IMR-90 (cell line): ENCODE measurements at places on chromosomes 5 and 9.

- DNase-seq, result no peak
Measured at GRCh38 chr5:66363097-66363496, 219.0 kb downstream of the SREK1 start.

DNA sequence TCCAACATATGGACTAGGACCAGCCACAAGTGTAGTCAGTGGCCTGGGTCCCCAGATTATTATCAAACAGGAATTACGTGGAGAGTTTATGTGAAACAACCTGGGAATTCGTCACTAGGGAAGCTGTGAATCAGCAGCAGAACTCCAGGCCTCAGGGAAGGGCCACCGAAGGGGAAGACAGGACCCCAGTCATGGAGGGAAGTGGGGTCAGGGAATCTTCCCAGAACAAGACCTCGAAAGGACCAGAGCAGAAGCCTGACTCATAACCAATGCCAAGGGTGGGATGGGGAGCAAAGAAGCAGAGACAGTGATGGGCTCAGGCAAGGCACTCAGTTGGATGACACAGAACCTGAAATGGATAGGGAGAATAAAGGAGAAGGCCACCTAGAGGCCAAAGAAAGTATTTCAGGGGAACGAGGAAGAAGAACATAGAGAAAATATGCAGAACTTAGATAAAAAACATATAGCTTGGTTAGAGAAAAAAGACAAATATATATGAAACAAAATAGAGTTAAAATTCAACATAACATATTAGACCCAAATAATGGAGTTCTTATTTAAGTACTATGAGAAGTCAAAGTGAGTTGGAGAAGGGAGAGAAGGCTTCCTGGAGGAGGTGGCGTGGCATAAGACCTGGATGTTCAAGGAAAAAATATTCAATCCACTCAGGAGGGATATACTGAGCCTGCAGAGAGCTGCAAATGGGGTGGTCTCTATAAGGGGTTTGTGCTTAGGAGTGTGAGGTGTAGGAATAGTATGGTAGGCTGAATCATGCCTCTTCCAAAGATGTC is 66.7 kb upstream of the CAST start:
- no peak for DNase-seq

GRCh38 chr5:151317871-151318270 is 14.3 kb upstream of the SLC36A3 start:
- no peak for DNase-seq

DNA sequence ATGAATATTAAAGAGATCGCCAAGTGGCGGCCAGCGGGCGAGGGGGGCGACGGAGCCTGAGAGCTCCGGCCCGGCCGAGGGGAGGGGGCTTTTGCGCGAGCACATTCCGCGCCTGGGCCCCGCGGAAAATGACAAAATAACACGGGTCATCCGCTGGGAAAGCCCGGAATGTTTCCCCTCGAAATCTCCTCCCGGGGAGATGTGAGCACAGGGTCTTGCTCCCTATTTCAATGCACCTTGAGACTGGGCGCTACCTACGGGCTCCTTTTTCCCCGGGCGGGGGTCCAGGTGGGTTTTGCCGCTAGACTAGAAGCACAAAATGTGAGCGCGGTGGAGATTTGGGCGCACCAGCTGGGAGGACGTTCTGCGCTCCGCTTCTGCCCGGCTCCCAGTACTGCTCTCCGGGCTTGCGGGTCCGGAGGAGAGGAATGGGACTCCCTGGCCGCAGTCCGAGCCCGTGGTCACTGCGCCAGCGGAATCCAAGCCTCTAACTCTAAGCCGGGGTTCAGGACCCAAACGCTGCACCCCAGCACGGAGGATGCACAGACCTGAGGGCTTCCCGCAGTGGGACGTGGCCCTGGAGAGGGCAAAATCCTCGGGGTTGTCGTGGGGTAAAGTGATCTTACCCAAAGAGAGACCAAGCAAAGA is 2.8 kb upstream of the PRDM12 start:
- no peak for DNase-seq

DNA sequence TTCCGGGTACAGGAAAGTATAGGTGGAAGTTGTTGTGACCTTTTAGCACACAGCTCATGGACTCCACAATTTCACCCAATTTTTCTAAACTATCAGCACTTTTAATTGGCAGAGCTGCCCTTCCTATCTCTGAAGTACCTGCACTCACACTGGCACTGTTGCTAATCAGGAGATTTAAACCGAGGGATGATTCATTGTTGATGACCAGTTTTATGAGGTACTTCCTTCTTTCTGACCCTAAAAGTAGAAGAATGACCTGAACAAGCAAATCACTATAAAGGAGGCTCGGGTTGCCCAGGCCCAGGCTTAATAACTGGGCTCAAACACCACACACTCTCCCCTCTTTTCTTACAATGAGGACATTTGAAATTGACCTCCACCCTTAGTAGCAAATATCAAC is 105.9 kb downstream of the KCNN2 start:
- peak; percentile 17 for DNase-seq

DNA sequence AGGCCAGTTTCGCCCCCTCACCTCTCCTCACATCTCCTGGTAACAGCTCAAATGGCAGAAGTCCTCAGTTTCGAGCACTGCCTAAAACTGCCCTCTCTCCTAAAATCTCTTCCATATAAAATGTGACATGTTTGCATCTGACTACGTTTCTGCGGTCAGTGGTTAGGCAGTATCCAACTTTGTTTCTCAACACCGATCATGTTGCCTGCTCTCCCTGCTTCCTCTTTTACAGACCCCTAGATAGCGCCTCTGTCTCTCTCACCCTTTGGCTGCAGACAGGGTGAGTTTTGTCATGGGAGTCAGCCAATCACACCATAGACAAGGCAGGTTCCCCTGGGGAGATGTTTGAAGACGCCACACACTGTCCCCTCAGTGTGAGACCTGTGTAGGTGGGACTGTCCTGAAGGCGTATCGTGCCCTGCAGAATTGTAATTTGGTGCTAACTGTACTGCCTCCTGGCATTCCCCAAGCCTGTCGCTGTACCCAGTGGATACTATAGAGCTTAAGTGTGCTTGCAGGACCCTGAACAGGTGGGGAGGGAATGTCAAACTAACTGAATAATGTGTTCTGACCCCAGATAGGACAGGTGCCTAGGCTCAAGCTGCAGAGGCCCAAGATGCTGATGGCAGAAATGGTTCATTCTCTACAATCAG is 1.1 kb downstream of the HEXB start:
- DNase-seq, result peak; percentile 68

DNA sequence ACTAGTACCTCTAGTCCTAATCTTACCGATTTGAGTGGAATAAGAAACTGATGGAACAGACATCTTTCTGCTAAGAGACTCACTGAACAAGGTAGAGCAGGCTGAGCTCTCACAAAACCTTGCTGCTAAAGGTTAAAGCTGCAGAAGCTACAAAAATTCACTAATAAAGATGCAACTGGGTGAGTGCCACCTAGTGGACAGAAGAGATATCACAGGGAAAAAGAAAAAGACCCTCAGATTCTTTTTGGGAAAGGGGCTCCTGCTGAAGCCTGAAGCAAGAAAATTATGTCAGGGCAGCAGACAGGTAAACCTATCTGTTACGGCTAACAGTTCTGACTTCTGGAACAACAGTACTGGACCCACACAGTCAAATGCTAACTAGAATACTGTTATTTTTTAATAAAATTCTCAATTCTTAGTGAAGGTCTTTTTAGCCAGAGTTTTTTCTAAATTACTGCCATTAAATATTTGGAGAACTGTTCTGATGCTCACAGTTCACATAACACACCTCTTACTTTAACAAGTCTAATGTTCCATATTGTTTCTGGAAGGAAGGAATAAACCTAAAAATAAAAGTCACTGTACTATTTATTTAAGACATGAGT is 51.2 kb downstream of the DIAPH1 start:
- peak; percentile 17 for DNase-seq

- no peak for DNase-seq
Measured at GRCh38 chr9:2027543-2028160, 12.5 kb downstream of the SMARCA2 start.

- no peak for DNase-seq
Measured at GRCh38 chr5:82417776-82418607, 139.8 kb upstream of the RPS23 start.

DNA sequence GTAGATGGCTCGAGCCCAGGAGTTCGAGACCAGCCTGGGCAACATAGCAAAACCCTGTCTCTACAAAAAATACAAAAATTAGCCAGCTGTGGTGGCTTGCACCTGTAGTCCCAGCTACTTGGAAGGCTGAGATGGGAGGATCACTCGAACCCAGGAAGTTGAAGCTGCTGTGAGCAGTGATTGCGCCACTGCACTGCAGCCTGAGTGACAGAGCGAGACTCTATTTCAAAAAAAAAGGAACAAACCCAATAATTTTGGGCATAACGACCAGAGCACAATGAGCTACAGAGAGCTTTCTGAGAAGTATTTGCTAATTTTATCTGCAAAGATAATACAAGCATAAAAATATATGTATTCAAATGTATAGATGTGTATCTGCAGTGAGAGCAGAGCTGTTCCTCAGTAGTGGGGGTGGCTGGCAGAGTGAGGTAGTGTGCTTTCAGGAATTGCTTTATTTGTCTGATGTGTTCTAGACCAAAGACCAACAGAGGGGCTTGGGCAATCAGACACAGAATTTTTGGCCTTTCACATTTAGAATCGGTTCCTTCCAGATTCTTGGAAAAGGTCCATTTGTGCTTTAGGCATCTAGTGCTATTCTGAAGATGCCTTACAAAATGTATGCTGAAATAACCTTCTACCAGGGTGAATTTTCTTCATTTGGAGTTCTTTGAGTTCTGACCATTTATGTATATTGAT is 5.2 kb downstream of the DOCK8 start:
- no peak for DNase-seq

GRCh38 chr9:7085357-7085756 is 327.6 kb downstream of the KDM4C start:
- no peak for DNase-seq

- DNase-seq, result peak; percentile 56
Measured at GRCh38 chr5:150131461-150131860, 24.2 kb downstream of the PDGFRB start.

DNA sequence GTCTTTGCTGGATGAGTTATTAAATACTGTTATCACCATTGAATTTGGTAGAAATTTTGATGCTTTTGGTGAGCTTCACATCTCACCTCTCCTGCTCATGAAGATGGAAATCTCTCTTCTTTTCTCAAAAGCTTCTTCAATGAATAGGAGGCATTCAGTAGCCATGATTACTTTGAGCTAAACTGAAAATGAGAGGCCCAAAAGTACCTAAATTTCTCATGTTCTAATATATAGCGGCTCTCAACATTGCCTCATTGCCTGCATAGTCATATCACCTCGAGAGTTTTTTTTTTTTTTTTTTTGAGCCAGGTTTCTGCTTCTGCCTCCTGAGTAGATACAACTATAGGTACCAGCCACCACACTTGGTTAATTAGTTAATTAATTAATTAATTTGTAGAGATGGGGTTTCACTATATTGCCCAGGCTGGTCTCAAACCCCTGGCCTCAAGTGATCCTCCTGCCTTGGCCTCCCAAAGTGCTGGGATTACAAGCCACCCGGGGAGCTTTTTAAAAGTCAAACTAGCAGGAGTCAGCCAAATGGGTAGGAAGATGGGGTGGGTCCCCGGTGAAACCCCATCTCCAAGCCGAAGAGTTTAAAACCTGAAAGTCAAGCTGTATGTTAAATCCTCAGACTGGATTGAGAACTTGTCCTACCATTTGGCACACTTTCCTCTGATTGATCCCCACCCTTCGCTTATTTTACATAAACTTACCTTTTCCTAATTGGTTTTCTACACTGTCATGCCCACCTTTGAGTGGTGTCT is 169.0 kb downstream of the DOCK2 start:
- DNase-seq, result no peak

GRCh38 chr9:123928533-123929176 is 1.3 kb downstream of the DENND1A start:
- DNase-seq, result peak; percentile 41

- peak; percentile 61 for DNase-seq
Measured at GRCh38 chr5:10400831-10401230, 40.8 kb upstream of the ROPN1L start.

DNA sequence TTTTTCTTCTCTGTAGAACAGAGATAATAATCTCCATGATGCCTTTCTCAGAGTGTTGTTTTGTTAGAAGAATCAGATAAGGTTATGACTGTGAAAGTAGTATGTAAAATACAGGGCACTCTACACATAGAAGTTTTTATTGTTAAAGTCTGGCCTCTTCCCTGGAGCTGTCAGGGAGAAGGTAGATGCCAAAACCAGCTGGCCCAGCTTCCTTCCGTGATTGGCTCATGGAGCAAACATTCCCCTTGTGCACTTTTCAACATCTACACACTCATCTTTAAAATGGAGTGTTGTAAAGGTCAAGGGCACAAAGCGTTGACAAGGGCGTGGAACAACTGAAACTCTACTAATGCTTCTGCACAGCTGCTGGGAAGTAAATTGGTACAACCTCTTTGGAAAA is 7.4 kb upstream of the RNF183 start:
- no peak for DNase-seq

DNA sequence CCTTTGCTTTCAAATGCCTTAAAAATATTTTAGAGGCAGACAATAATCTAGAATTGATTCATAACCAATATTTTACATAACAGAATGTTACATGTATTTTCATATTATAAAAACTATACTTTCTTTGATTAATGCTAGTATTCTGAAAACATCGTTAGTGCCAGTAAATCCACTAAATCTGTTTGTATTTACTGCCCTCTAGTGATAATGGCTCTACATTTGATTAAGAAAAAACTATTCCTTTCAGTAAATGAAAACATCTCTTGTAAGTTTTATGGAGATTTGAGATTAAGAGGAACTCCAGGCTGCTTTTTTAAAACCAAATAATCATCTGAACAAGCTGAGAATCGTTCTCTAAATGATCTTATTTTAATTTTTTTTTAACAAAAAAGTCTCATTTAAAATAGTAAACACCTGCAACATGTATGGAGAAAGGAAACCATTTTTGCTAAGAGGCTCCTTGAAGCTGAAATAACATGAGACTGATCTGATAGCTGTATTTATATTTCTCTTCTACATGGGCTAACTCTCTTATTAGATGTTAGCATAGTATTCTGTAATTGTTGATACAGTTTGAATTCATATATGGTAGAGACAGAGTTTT is 424.7 kb downstream of the RAB3C start:
- DNase-seq, result peak; percentile 39

GRCh38 chr5:142115937-142116614 is 7.5 kb downstream of the NDFIP1 start:
- peak; percentile 79 for DNase-seq

DNA sequence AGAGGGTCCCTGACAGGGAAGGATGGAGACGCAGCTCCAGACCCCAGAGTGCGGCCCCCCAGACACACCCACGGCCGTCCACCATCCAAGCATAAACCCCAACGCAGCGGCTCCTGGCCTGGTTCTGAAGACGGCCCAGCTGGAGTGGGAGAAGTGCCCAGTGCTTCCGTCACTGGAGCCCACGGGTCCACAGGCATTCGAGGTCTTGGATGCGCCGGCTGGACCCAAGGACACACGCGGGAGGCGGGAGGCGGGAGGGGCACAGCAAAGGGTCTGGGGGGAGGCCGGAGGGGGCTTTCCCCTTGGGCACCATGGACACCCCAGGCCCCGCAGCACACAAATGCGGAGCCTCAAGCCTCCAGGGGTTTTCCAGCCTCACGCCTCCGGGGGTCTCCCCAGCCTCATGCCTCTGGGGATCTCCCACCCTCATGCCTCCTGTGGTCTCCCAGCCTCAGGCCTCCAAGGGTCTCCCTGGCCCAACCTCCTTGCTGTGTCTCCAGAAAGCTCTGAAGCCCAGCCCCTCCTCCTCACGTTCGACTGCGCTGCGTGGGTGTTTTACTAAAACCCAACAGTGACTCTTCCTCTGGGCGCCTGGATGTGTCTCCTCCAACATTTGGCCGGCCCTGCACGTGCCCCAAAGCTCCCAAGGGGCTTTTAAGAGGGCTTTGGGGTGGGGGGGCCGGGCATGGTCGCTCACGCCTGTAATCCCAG is 15.2 kb downstream of the EXD3 start:
- DNase-seq, result no peak
